Cerebellum (tissue), 4 donors: ENCODE measurements at places on chromosomes 6 and 20. TPM values are rescaled to one million over a fixed set of nuclear protein-coding genes. Genes with fewer than 3 reads are reported as not detected.

Gene TP53TG5
- not detected for total RNA-seq

Gene LGSN
- total RNA-seq = not detected

Gene EYA2
- 6.6 TPM for total RNA-seq

Gene RGS17
- 60.7 TPM for total RNA-seq

Gene BMP6
- 8.3 TPM for total RNA-seq

Gene MEI4
- 0.73 TPM for total RNA-seq

Gene TEAD3
- 2.1 TPM for total RNA-seq

Gene AK9
- total RNA-seq = 30.1 TPM

Gene CDH4
- total RNA-seq = 19.3 TPM

Gene CPNE5
- 6.9 TPM for total RNA-seq

Gene GNMT
- 0.36 TPM for total RNA-seq

Gene MCCD1
- not detected for total RNA-seq

Gene MYB
- total RNA-seq = 9.0 TPM

Gene NELFE
- 25.6 TPM for total RNA-seq

Gene DNAH8
- 0.09 TPM for total RNA-seq

Gene POLR3F
- total RNA-seq = 27.3 TPM

Gene CFAP61
- 5.0 TPM for total RNA-seq

Gene ADGRF4
- 0.18 TPM for total RNA-seq

Gene SLC22A7
- 0.36 TPM for total RNA-seq

Gene PHF20
- total RNA-seq = 41.8 TPM

Gene C20orf204
- total RNA-seq = 3.8 TPM

Gene TRERF1
- 6.4 TPM for total RNA-seq

Gene PTGIS
- total RNA-seq = 9.7 TPM

Gene MAP3K4
- 48.5 TPM for total RNA-seq

Gene RAD21L1
- not detected for total RNA-seq

Gene THEMIS
- 0.09 TPM for total RNA-seq

Gene C6orf141
- 2.6 TPM for total RNA-seq

Gene EPB41L1
- total RNA-seq = 68.0 TPM

Gene CCN6
- not detected for total RNA-seq

Gene BPI
- 0.27 TPM for total RNA-seq

Gene PNPLA1
- not detected for total RNA-seq

Gene DNMT3B
- total RNA-seq = 9.3 TPM

Gene HS3ST5
- total RNA-seq = 7.4 TPM

Gene DSTN
- 116 TPM for total RNA-seq

Gene SLC24A3
- 15.7 TPM for total RNA-seq

Gene DSP
- 9.9 TPM for total RNA-seq

Gene HRH3
- total RNA-seq = 1.7 TPM

Gene RIN2
- total RNA-seq = 37.4 TPM

Gene RPP40
- total RNA-seq = 10.6 TPM

Gene HLA-DQA1
- not detected for total RNA-seq

Gene TPBG
- total RNA-seq = 20.4 TPM

Gene THBS2
- total RNA-seq = 5.8 TPM

Gene VSX1
- 0.18 TPM for total RNA-seq

Gene SMLR1
- total RNA-seq = not detected

Gene GPLD1
- 20.4 TPM for total RNA-seq

Gene TFAP2D
- not detected for total RNA-seq

Gene CD109
- total RNA-seq = 3.1 TPM

Gene OCSTAMP
- total RNA-seq = not detected
